ENCODE measurements at places on chromosomes 7 and 10. TPM values are rescaled to one million over a fixed set of nuclear protein-coding genes. Genes with fewer than 3 reads are reported as not detected.

SMKR1 gene
- total RNA-seq: 2.5 TPM

COL13A1 gene
- total RNA-seq: 9.5 TPM

UFSP1 gene
- 4.6 TPM for total RNA-seq

DNA sequence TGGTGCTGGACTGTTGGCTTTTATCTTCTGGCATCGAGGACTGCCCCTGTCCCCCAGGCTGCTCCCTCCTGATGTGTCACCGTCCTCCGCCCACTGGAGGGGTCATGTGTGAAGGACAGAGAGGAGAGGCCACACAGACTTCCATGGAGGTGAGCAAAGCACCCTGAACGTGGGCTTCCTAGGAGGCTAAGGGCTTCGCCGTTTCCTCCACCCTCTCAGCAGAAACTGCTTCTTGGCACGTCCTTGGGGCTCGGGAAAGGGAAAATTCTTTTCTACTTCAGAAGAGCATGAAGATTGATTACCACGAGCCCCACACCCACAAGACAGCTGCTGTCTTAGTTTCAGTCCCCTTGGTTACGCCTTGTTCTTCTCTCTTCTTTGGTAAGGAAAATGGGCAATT lies 218.2 kb downstream of the CCDC3 start:
- DNase-seq: no peak

GRCh38 chr10:2038036-2038435 lies 300.7 kb upstream of the ADARB2 start:
- no peak for DNase-seq

DNA sequence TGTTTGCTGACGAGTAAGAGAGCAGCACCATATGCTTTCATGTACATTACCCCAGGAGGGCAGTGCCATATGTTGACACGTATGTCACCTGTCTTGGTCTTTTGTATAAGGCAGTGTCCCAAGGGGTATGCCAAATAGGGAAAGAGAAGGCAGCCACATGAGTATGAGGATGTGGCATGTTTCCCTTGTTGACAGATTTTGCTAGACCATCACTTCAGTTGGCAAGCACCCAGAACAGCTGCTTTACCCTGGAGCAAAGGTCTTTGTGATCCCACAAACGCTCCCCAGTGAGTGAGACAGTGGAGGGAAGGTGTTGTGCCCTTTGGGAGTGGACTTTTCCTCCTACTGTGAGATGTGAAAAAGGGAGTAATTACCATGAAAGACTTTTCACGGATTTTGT lies 350.1 kb downstream of the ETV1 start:
- no peak for DNase-seq

GRCh38 chr7:108920490-108920889 lies 350.8 kb downstream of the DNAJB9 start:
- no peak for DNase-seq

GRCh38 chr7:138388673-138389491 lies 71.2 kb upstream of the TRIM24 start:
- DNase-seq: no peak

DNA sequence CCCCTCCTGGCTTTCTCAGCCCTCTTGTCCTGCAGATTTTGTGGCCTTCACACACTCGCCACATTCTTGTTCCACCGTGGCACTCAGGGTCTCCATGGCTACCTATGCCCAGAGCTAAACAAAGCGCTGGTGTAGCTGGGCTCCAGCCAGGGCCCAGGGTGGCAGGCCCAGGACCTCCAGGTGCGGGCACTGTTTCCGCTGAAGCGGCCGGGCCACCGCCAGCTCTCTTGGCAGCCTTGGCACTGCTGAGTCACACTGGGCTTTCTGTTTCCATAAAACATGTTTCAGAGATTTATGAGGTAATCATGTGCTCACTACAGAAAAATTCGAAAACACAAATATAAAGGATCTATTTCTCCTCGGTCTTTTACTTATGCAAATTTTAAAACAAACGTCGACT lies 51.3 kb downstream of the AOC1 start:
- no peak for DNase-seq

DNA sequence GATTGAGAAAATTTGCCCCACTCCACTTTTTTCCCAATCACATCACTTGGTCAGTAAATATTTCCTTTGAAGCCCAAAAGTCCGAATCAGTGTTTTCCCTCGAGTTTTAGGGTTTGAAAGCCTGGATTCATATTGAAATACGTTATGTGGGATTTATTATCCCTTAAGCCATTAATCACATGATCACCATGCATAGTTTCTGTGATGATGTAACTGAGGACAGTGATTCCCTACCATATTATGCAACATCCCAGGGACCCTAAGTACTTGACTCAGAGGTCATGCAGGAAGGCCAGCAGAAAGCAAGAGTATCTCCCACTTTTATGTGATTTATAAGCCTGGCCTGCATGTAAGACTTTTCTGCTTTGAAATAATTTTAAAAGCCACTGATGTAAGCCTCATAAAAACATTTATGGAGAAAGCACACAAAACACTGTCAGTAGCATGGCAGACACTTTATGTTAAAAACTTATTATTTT lies 630.6 kb upstream of the ZWINT start:
- DNase-seq: no peak

DNA sequence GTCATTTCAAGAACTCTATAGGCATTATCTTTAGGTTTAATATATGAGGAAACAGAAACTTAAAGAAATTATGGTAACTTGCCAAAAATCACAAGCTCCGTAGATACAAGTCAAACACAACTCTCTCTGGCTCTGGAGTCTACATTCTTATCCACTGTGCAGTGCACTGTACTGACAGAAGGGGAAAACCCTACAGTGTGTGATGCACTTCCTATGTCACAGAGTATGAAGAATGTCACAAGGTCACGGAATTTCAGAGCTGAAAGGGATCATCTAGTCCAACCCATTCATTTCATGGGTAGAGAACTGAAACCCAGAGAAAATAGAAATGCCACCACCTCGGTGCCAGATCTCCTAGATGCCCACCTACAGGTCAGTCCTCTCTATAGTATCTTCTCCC lies 86.1 kb downstream of the LRRTM3 start:
- no peak for DNase-seq
